ENCODE measurements at places on chromosomes 16 and 17. TPM values are rescaled to one million over a fixed set of nuclear protein-coding genes. Genes with fewer than 3 reads are reported as not detected.

DNA sequence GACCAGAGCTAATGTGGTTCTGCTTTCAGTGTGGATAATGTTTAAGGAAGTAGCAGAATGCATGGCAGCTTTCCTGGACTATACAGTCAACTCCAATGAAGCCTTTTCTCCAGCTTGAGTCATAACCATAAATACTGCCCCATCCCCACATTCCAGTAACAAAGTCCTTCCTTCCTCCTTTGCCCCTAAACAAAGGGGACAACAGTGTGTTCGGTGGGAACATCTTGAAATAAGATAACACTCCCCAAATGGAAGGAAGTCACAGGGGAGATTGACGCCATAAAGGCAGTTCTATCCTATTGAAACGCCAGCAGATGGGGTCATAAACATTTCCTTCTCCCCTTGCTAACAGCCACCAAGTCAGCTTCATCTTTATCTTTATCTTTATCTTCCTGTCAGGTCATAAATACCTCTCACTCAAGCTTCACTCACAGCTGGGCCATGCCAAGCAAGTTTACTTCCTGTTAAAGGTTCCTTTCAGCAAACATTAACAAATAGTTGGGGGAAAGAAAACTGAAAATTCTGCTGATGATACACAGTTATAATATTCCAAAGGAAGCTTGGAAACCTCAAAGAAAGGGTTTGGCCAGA lies 136.7 kb downstream of the SNX11 start:
- DNase-seq, result no peak

GRCh38 chr16:63145411-63145810 lies 1109.2 kb upstream of the CDH8 start:
- DNase-seq, result no peak

GRCh38 chr17:50477976-50478375 lies 684 bp upstream of the RSAD1 start:
- no peak for DNase-seq

GRCh38 chr17:4635823-4636375 lies 5.6 kb downstream of the ALOX15 start:
- DNase-seq, result no peak

- no peak for DNase-seq
Measured at GRCh38 chr17:58318627-58319172, 9.9 kb downstream of the TSPOAP1 start.

- DNase-seq, result peak; percentile 14
Measured at GRCh38 chr17:79331492-79331891, 256.9 kb downstream of the ENGASE start.

GRCh38 chr17:71392715-71393567 lies 727.9 kb upstream of the SOX9 start:
- DNase-seq, result no peak

GRCh38 chr17:45270828-45271418 lies 9.0 kb upstream of the SPATA32 start:
- peak; percentile 55 for DNase-seq

DNA sequence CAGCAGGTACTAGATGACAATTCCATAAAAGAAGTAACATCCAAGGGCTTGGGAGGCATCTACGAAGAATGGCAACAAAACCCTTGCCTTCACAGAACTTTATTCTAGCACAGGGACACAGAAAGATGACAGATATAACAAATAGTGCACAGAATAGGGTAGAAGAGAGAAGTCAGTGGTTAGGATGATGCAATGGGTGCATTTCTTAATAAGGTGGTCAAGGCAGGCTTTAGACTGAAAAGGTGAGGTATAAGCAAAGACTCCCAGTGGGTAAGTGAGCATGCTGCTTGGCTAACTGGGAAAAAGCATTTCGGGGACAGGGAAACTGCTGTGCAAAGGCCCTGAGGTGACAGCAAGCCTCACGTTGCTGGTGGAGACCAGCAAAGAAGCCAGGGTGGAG lies 175.9 kb downstream of the XYLT1 start:
- DNase-seq, result no peak

GRCh38 chr17:47279062-47279801 lies 25.6 kb downstream of the ITGB3 start:
- peak; percentile 72 for DNase-seq

GRCh38 chr16:85998868-85999729 lies 100.1 kb downstream of the IRF8 start:
- DNase-seq, result no peak

GRCh38 chr17:34156741-34157589 lies 98.1 kb upstream of the CCL2 start:
- no peak for DNase-seq

GRCh38 chr17:81130385-81131361 lies 34.6 kb upstream of the PVALEF start:
- DNase-seq, result no peak

DNA sequence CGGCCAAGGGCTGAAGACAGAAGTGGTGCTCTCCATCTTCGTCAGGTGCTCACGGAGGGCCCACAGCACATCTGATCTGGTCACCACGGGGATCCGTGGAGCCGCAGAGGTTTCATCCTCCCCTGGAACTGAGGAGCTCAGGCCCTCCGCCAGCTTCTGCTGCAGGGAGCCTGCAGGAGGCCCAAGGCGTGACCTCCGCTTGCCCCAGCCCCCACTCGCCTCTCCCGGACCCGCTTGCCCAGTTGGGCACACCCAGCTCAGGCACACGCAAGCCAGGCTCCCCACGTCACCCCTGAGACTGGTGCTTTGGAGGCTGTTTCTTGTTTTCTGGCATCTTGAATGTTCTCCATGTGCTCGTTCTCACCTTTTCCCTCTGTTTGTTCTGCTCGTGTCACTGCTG lies 39.4 kb upstream of the CHMP6 start:
- DNase-seq, result peak; percentile 47

DNA sequence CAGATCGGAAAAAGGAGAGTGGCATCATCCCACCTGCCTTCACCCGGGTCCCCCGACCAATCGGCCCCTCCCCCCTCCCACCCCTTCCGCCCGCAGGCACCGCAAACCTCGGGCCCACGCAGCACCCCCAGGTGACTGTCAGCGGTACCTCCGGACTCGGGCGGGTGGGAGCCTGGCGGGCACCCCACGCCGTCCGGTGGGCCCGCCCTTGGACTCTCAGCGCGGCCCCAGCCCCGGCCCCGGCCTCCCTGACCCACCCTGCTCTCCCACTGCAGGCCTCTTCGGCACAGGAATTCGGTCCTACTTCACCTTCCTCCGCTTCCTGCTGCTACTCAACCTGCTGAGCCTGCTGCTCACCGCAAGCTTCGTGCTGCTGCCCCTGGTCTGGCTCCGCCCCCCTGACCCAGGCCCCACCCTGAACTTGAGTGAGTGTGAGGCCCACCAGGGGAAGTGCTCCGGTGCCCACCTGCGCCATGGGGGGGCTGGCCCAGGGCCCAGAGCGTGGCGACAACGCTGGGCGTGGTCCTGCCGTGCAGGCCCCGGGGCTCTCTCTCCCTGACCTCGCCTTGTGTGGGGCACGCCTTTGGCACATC lies 1.6 kb downstream of the TMC8 start:
- peak; percentile 63 for DNase-seq

GRCh38 chr16:28845761-28846079 lies 428 bp downstream of the TUFM start:
- DNase-seq, result no peak

- DNase-seq, result no peak
Measured at GRCh38 chr17:70668276-70668937, 499.1 kb downstream of the KCNJ2 start.

DNA sequence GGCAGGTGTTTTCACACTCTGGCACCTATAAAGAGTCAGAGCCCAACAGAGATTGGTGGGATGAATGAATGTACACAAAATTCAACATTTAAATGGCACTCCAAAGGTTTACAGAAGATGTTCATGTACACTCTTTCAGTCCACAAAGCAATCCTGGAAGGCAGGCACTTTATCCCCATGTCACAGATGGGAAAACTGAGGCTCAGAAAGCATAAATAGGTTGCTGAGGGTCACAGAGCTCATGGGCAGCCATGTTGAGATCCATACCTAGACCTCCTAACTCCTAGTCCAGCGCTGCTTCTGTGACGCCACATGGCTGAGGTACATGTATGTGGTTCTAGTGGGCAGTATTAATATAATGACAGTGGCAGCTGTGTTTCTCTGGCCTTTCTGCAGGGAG lies 157.7 kb upstream of the LHX1 start:
- no peak for DNase-seq

- DNase-seq, result no peak
Measured at GRCh38 chr17:36931697-36932382, 5.4 kb upstream of the LHX1 start.

DNA sequence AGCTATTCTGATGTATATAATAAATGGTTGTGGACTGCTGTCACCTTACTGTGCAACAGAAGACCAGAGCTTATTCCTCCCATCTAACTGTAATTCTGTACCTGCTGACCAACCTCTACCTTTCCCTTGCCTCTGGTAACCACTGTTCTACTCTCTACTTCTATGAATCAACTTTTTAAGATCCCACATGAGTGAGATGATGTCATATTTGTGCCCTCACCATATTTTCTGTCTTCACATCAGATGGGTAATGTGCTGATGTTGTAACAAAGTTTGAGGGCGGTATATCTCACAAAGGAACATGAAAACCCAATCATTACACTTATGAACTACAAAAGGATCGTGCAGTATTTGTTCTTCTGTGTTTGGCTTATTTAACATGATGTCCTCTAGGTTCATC lies 16.8 kb downstream of the BRD7 start:
- DNase-seq, result no peak

GRCh38 chr16:77467821-77468335 lies 33.0 kb upstream of the ADAMTS18 start:
- DNase-seq, result no peak

- DNase-seq, result no peak
Measured at GRCh38 chr17:19567216-19568015, 33.8 kb downstream of the SLC47A1 start.

DNA sequence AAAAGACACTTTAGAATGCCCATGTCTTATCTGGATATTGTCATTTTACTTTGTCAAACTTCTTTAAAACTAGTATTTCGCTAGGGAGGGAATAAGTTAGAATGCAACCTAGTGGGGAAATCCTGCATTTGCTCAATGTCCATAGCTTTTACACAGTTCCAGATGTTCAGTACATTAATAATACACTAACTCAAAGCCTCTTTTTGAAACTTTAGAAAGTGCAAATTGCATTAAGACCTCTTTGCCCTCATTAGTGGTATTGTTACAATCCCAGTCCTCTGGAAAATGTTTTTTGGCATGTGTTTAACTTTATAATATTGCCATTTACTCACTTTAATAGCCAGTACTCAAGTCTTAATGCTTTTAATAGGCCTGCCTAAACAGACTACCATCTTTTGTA lies 106.8 kb downstream of the BRIP1 start:
- DNase-seq, result no peak

GRCh38 chr17:15954222-15954621 lies 9.3 kb downstream of the ADORA2B start:
- DNase-seq, result no peak

DNA sequence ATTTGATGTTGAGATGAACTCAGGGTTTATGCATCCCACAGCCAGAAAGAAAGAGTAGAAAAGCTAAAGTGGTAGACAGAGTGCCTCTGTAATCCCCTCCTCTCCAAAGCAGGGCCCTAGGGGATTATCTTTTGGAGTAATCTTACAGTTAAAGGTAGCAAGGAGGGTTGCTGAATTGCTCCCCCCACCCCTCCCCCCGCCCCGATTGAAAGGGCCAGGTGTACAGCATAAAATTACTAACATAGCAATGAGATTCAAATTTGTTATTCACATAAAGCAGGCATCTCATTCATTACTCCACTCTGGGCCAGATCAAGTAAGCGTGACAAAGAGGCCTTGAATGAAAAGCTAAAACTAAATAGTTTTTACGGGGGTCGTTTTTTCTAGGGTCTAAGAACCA lies 72.7 kb downstream of the STH start:
- DNase-seq, result no peak

HIGD1B gene
- 17.9 TPM for total RNA-seq

PNMT gene
- 5.9 TPM for total RNA-seq

AATK gene
- total RNA-seq, result 1.3 TPM

BAHCC1 gene
- total RNA-seq, result 7.4 TPM

ITGA3 gene
- total RNA-seq, result 10.9 TPM

PRMT7 gene
- 26.0 TPM for total RNA-seq

KREMEN2 gene
- not detected for total RNA-seq

ACADVL gene
- total RNA-seq, result 1,067 TPM

ZNF469 gene
- total RNA-seq, result 0.56 TPM

IRX5 gene
- 0.56 TPM for total RNA-seq

ITGB4 gene
- total RNA-seq, result 3.9 TPM

EME1 gene
- 0.32 TPM for total RNA-seq

KRT33A gene
- not detected for total RNA-seq
